Left colon (tissue), 2 donors: ENCODE measurements at places on chromosomes 7 and 10. TPM values are rescaled to one million over a fixed set of nuclear protein-coding genes. Genes with fewer than 3 reads are reported as not detected.

- DNase-seq = no peak
Measured at GRCh38 chr10:36256166-36256565, 614.1 kb upstream of the FZD8 start.

DNA sequence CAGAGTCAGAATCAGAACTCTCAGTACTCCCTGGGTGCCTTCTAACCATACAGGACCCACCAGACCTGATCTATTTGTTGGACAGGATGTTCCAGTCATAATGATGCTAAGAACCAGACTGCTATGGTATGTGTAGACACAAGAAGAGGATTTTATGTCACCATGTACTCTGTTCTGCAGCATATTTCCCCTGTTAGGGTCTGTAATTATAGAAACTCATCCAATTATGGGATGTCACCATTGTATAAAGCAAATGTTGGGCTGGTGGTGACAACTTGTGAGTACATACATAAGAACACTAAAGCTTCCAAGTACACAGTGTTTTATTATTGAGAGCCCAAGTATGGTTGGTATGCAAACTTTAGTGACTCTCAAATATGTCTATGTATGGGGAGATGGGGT, 67.1 kb upstream of the AGBL3 start:
- no peak for DNase-seq

DNA sequence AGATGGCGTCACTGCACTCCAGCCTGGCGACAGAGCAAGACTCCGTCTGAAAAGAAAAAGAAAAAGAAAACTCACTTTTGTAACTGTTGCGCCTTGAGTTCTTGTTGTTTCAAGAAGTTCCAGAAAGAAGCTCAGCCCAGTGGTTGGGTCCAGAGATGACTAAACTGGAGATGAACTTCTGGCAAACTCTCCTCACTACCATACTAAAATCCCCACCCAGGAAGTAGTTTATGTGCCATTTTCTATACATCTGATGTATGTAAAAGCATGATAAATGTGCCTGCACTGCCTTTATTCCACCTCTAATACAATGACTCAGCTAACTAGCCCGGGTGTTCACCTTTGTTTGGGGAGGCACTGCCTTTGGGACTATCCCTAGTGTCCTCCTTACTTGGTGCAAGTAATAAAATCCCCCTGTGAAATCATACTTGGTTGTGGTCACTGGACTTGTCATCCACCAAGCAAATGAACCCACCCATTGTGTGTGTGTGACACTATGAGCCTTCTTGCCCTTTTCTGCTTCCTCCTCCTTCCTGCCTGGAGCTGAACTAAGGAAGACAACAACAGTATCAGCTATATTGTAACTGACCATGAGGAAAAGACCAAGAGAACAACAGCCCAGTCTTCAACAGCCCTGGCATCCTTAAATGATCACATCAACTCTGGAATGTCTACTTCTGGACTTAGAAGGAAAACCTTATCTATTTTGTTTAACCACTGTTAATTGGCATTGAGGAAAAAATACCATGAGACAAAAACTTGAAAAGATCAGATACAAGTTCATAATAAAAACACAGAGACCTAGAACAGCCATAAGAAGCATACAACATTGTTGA, 33.6 kb downstream of the JMJD1C start:
- no peak for DNase-seq

DNA sequence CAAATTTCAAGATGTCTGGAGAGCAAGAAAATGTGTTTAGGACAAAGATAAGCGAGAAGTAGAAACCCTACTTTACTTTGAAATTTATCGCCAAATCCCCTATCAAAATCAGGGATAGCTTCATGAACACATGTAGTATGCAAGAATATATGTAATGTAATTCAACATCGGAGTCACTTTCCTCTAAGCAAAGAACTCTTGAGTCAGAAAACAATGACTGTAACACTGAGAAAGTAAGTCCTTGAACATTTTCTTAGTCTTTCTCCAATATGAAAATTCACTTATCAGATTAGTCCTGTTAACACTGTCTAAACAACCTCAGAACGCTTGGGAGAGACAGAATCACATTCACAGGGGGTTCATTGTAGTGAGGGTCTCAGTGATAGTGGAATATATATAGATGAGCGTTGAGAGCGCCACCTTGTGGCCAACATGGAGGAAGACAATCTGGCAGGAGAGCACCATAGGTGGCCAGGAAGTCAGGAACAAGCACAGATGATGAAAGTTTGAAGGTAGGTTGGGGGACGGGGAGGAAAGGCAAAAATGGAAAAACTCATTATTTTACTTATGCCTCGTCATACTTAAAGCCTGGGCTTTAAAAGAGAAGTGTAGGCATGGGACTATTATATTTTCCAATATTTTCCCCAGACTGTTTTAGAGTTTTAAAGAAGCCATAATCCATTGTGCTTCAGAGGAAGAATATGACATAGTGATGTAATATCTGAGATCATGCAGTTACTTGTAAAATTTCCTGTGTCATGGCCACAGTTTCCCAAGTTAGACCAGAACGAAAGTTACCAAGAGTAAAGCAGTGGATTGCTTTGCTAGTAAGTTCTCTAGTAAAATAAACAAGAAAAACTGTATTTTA, 115.5 kb upstream of the GNAI1 start:
- DNase-seq = no peak

Gene CLDN3
- total RNA-seq = 781 TPM

Gene CALN1
- not detected for total RNA-seq

Gene SEMA3D
- 2.0 TPM for total RNA-seq
